ENCODE measurements at places on chromosomes 11 and 22.

- DNase-seq: no peak
These were observed 17.8 kb upstream of the RRM1 start for GRCh38 chr11:4076774-4077173.

DNA sequence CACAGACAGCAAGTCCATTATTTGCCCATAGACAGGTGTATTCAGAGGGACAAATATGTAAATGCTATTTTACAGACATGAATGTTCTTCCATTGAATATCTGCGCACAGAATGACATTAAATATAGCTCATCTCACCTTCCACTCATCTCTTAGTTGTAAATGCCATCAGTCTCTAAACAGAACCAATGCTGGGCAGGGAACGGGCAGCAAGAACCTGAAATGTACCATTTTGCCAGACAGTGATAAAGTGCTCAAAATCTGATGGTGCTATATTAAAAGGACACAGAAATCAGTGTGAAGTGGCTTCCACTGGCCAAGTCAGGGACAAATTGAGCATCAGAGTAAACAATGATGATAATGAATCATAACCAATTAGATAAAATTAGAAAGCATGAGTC lies 10.0 kb upstream of the OR8B4 start:
- no peak for DNase-seq

DNA sequence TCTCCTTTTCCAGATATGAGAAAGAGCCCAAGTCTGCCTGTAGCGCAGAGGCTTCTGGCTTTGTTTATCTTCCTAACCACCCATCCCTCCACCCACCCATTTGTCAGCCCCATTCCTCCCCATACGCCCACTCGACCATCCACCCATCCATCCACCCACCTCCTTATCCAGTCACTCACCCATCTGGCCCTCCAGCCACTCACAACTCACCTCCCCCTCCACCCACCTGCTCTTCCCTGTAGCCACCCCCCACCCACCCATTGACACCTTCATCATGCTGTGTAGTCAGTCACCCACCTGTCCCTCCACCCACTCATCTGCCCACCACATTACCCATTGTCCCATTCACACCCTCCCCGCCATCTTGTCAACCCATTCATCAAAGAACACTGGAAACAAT lies 5.5 kb downstream of the CST6 start:
- DNase-seq: no peak

GRCh38 chr22:50175191-50175461 lies 4.6 kb downstream of the PANX2 start:
- no peak for DNase-seq

DNA sequence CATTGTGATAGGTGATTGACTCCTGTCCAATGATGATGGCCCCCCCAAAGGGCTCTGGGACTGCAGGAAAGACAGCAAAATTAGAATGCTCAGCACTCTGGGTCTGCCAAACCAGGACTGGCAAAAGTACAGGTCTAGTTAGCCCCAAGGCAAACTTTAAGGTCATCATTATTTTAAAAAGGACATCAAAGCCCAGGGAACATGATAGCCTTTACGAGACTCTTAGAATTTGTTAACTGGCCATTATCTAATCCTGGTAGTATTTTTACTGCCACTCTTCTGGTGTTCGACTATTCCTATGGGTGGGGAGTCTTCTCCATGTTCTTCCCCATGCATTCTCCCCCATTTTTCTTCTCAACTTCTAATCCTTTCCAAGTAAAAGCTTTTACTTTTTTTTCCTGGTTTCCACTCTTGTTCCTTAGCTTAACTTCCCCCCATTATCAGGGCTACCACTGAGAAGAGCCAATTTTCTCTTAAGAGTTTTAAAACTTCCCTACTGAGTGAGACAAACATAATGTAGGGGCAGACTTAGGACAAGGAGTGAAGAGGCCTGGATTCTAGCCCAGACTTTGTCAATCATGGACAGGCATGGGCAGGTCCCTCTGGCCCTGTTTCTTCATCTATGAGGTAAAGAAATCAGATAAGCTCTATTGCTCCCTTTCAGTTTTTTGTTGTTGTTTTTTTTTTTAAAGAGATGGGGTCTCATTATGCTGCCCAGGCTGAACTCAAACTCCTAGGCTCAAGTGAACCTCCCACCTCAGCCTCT lies 7.1 kb downstream of the DDB1 start:
- no peak for DNase-seq

DNA sequence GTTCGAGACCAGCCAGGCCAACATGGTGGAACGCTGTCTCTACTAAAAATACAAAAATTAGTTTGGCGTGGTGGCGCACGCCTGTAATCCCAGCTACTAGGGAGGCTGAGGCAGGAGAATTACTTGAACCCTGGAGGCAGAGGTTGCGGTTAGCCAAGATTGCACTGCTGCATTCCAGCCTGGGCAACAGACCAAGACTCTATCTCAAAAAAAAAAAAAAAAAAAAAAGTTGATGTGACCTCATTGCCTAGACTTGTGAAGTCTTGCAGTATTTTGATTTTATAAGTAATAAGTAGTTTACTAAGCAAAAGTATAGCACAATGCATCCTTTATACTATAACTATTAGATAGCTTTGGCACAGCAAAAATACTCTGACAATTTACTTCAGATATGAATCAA lies 9.9 kb upstream of the CUL5 start:
- no peak for DNase-seq
